ENCODE measurements at places on chromosomes 3 and 15.
A peak's percentile ranks its signal among the peaks of the same experiment; 100 is the strongest.

DNA sequence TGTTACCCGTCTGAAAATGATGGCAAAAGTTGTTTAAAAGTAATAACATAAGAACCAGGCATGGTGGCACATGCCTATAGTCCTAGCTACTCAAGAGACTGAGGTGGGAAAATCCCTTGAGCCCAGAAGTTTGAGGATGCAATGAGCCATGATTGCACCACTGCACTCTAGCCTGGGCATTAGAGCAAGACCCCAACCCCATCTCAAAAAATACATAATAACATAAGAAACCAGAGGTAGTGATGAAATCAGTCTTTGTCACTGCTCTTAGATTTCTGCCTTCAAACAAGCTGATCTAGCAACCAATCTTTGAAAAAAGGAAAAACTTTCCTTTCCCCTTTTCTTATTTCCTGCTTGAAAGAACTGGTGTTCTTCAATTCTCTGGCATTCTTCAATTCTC is 71.3 kb downstream of the TMCC1 start:
- DNase-seq, result no peak

- no peak for DNase-seq
Observed at GRCh38 chr3:33278163-33278562, 921 bp downstream of the FBXL2 start.

DNA sequence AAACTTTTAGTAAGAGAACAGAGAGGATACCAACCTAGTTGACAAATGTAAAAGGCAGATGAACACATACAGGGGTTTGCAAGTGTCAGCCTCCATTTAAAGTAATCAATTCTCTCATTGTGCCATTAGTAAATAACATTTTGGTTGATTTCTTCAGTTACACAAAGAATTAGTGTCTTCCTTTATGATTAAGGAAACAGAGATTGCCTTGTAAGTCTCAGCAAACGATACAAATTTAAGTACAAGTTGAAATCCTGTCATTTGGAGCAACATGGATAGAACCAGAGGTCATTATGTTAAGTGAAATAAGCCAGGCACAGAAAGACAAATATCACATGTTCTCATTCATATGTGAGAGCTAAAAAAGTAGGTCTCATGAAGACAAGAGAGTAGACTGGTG is 26.1 kb downstream of the MYO5A start:
- DNase-seq, result no peak

GRCh38 chr3:42728056-42728455 is 25.5 kb upstream of the HHATL start:
- DNase-seq, result no peak

DNA sequence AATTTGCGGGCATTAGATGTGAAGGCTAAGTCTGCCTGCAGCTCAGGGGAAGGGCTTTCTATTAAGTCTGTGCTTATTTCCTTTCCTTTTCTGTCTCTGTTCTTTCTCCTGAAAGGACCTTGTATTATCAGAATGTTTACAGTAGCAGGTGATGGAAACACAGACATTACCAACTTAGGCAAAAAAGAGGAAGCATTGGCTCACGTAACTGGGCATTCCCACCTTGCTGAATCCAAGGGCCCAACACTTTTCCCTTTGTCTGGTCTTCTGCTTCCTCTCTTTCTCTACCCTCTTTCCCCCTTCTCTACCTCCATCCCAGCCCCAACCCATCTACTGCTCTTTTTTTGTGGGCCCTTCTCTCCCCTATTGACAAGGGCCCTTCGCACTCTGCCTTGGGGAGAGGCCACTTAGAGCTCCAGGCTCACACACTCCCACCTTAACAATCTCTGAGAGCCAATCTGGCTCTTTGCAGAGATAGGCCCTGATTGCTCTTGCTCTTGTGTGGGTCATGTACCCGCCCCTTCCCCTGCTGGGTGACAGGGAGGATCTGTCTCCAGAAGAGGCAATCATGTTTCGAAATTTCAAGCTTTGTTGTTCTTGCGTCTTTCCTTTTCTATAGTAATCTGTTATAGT is 35.0 kb downstream of the ACAA1 start:
- DNase-seq, result no peak

DNA sequence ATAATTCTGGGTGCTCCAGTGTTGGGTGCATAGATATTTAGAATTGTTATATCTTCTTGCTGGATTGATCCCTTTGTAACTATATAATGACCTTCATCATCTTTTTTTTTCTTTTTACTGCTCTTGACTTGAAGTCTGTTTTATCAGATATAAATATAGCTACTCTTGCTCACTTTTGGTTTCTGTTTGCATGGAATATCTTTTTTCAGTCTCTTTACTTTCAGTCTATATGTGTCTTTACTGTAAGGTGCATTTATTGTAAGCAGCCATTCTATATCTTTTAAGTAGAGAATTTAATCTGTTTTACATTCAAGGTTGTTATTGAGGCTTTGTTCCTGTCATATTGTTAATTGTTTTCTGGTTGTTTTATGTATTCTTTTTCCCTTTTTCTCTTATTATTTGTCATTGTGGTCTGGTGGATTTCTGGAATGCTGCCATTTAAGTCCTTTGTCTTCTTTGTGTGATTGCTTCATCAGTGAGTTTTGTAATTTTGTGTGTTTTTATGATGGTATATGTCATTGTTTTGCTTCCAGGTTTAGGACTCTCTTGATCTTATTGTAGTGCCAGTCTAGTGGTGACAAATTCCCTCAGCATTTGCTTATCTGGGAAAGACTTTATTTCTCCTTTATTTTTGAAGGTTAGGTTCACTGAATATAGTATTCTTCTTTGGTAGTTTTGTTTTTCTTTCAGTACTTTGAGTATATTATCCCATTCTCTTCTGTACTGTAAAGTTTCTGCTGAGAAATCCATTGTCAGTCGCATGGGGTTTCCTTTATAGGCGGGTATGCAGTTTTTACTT is 8.3 kb upstream of the PRR23C start:
- DNase-seq, result no peak

DNA sequence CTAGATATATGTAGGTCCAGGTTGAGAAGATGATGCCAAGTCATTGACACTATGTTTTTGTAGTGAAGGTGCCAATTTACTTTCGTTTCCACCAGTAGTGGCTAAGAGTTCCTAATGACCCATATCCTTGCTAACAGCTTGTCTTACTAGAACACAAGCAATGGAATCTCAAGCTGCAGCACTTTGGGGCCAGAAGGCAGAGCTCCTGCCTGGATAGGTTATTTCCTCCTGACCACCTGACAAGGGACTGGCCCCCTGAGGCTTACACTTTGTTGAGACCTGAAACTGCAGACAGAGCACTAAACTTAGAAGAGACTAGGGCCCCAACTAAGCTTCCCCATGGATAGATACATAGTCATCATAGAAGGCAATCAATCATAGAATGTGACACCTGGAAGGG is 11.7 kb downstream of the ONECUT1 start:
- no peak for DNase-seq

DNA sequence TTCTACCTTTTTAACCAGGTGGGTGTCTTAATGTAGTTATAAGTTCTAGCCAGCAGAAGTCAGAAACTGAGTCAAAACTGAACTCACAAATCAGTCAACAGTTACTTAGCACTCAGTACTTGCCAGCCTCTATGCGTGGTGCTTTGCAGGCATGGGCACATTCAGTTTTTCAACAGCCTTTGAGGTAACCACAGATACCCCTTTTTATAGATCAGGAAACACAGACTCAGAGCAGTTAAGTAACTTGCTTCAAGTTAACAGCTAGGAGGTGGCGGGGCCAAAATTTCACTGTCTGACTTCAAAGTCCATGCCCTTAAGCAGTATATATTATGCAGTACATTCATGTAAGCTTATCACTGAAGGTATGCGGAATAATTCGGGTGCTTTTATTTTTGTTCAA is 139.4 kb downstream of the FHIT start:
- DNase-seq, result no peak

- no peak for DNase-seq
Observed at GRCh38 chr15:71634820-71635560, 175.4 kb upstream of the NR2E3 start.

GRCh38 chr3:32334675-32335074 is 57.0 kb upstream of the CMTM7 start:
- no peak for DNase-seq

DNA sequence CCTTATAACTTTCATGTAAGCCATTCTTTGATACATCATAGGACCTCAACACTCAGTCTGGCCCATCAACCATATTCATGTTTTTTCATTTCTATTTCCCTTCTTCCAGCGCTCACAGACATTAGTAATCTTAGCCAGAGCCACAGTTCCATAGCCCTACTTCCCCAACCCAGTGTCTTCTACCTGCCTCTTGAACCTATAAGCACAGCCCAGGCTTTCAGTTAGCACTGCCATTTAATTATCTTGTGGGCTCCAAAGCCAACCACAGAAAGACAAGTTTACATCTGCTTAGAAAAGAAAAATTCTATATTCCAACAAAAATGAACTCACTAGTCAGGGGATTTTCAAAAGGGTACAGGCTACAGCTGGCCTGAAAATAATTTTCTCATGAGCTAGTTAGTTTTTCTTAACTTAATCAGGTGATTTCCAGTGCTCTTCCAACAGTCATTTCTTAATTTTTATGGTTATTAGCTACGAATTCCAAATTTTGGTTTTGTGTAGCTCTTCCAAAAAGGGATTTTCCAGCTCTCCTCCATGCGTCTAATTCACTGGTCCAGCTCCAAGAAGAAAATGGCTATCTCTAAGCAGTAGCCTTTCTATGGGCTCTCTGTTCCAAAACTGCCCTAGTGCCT is 13.7 kb downstream of the CD200 start:
- DNase-seq, result no peak

- no peak for DNase-seq
Observed at GRCh38 chr3:99895703-99896441, 78.2 kb downstream of the CMSS1 start.

DNA sequence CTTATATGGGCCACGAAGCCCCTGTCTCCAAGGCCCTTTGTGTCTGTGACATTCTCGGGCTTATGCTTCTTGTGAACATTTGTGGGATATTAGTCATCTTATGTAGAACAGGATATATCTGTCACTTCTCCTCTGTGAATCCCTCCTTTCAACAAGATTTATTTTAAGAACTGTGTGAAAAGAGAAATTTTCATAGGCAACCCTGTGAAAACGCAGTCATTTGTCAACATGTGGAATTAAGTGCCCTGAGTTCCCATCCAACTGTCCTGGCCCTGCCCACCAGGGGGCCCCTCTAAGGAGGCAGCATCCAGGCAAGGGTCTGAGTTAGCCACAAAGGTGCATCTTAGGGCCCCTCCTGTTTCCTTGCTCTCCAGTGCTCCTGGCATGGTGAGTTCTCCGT is 76.8 kb upstream of the CHRNA7 start:
- no peak for DNase-seq

DNA sequence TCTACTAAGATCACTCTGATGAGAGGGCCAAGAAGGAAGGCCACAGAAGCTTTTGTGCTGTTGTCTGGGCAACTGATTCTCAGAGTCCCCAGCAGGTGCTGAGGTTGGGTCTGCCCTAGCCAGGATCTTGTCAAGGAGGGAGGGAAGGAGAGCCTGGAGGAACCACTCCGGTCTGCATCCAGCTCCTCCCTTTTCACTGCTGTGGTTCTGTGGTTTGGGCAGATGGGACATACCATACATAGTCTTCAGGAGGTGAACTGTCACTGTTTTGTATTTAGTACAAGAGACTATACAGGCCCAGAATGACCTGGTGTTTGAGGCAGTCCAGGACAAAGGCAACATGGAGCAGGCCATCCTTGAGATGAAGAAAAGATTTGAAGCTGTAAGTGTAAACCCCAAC is 21.9 kb downstream of the C3orf62 start:
- DNase-seq, result no peak

DNA sequence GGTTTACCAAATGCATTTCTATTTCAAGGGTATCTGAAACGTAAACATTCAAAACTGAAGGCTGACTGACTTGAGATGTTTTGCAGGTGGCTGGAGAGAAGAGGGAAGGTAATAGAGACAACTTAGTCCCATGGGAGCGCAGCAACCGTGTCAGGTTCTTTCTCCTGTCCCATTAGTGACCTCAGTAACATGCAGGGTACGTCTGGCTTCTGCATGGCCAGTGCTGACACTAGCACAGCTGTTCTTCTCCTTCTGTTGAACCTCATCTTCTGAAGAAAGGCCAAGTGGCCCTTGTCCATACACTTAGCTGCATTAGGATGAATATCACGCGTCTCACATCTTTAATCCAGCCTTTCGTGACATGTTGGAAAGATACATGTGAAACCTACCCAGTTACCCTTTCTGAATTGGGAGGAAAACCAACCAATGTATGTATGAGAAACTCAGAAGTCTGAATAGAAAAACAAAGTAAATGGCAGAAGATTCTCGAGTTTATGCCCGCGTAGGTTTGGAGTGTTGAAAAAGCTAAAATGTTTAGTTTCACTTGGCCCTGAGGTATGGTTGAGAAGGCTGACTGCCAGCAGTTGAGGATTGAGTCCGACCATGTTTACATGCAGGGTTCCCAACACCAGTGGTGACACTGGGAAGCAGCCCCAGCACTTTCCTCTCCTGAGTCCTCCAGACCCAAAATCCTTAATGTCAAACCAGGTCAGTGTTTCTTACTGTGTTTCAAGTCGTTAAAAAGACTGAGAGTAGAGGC is 10.3 kb downstream of the NCBP2 start:
- DNase-seq, result no peak

DNA sequence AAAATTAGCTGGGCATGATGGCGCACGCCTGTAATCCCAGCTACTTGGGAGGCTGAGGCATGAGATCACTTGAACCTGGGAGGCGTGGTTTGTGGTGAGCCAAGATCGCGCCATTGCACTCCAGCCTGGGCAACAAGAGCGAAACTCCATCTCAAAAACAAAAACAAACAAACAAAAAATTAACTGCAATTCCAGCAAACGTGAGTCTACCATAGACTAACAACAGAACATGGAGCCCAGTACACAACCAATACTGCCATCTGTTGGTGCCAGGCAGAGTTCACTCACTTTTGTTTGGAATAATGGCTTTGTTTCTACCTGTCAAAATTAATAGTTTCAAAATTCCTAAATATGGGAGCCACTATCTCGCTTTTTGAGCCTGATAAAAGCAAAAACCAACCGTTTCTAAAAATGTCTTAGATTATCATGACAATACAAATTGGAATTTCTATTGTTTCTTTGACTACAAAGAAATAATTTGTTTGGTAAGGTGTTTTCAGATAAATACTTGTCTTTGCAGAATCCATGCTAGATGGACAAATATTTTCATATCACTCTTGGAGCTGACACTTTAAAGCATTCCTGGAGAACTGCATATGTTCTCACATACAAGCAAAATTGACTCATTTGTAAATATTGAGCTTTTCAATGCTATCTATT is 45.0 kb downstream of the GPR176 start:
- no peak for DNase-seq

DNA sequence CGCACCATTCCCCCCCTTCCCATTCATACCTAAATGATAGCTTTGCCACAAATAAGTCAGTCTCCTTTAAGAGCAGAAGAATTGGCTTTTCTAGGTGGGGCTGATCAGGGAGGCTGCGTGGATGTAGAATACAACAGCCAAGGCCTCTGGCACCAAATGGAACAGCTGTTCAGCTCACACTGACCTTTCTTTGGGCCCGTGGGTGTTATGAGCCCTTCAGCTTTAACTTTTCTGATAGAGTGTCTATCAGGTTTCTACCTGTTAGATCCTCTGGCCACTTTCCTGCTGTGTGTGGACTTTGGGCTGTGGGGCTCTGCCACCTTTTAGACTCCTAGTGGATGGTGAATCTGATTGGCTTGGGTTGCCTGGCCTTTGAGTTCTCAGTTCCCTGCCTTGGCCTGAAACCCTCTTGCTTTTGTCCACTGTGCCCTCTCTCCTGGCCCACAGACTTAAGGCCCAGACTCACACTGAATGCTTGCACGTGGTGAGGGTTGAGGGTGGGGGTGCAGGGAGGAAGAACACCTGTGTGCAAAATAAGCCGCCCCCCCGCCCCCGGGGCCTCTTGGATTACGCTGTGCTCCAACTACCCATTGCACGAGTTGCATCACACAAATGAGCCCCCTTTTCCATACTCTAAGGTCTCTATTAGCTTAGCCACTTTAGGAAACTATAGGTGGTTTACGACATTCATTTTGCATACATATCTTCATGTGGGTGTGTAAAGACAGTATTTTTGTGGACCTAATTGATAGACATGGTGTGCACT is 1.3 kb upstream of the RFX7 start:
- DNase-seq, result peak; percentile 3
